ENCODE measurements at places on chromosomes 11 and 22. TPM values are rescaled to one million over a fixed set of nuclear protein-coding genes. Genes with fewer than 3 reads are reported as not detected.

FOLR1 gene
- 3.0 TPM for total RNA-seq

MUC5B gene
- total RNA-seq: 4.6 TPM

KRTAP5-7 gene
- total RNA-seq: not detected

GVQW3 gene
- total RNA-seq: 16.2 TPM

DNA sequence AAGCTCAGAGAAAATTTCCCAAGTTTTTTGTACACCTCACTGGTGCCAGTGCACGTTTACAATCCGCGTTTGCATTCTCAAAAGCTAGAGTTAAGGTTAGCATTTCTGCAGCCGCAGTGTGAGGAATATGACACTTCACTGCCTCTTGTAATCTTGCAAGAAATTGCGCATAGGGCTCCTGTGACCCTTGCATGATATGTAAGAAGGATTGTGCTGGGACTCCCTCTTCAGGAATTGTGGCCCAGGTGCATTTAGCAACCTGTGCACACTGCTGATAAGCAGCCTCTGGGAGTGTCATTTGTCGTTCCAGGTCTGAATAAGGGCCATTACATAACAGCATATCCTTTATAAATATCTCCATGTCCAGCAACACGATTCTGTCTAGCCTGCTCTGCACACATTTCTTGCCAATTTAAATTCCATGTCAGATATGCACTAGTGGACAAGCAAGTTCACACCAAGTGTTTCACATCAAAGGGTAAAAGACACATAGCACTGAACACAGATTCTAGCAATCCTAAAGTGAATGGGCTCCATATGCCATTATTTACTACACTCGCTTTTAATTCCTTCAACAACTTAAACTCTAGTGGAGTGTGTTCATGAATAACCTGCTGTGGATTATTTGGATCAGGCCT, 69.2 kb upstream of the INCENP start:
- no peaks in the 10 kb centered on the region for H3K36me3 ChIP-seq
- H3K4me3 ChIP-seq: no peak overlapping the region
- no peak overlapping the region for H3K27ac ChIP-seq
- no peaks in the 10 kb centered on the region for H3K27me3 ChIP-seq

DNA sequence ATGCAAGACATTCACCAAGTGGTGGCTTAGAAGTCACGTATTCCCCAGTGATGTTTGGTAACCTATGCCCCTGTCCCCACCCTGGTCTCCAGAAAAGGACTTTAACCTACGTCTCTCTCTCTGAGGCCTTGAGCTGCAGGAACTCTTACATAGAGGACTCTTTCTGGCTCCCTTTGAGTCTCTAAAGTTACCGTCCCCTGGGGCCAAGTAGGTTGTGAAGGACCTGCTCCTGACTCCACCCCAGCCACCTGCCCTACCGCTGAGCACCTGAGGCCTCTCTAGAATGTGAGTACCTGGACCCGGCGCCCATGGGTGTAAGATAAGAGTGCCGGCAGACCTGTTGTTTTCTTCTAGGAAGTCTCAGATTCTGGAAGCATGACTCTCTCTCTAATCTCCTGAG, 95.4 kb downstream of the TIMP3 start:
- no peaks in the 10 kb centered on the region for H3K36me3 ChIP-seq
- H3K27me3 ChIP-seq: no peaks in the 10 kb centered on the region
- H3K27ac ChIP-seq: no peak overlapping the region
- no peak overlapping the region for H3K4me3 ChIP-seq
- DNase-seq: no peak
- no peaks in the 10 kb centered on the region for H3K4me1 ChIP-seq

GRCh38 chr22:19661156-19661555, 53.1 kb upstream of the SEPTIN5 start:
- no peaks in the 10 kb centered on the region for H3K4me1 ChIP-seq
- H3K27ac ChIP-seq: no peak overlapping the region
- no peak overlapping the region for H3K4me3 ChIP-seq

- H3K27me3 ChIP-seq: no peaks in the 10 kb centered on the region
- H3K36me3 ChIP-seq: no peaks in the 10 kb centered on the region
- H3K4me3 ChIP-seq: no peak overlapping the region
Observed at GRCh38 chr11:119338318-119338890, 2.3 kb downstream of the C1QTNF5 start.

GRCh38 chr11:9787260-9787659, 123.4 kb downstream of the SWAP70 start:
- no peaks in the 10 kb centered on the region for H3K4me1 ChIP-seq
- no peak overlapping the region for H3K4me3 ChIP-seq
- H3K36me3 ChIP-seq: peaks cover 2% of the 10 kb centered on the region
- no peaks in the 10 kb centered on the region for H3K27me3 ChIP-seq

GRCh38 chr11:65560555-65561418, 2.6 kb upstream of the LTBP3 start:
- peak; percentile 47 for DNase-seq
- peak overlapping the region; percentile 1 for H3K27ac ChIP-seq
- peaks cover 42% of the 10 kb centered on the region for H3K4me1 ChIP-seq
- H3K36me3 ChIP-seq: no peaks in the 10 kb centered on the region

- DNase-seq: no peak
- H3K27me3 ChIP-seq: no peaks in the 10 kb centered on the region
- no peak overlapping the region for H3K4me3 ChIP-seq
- no peaks in the 10 kb centered on the region for H3K36me3 ChIP-seq
- no peaks in the 10 kb centered on the region for H3K4me1 ChIP-seq
- no peak overlapping the region for H3K27ac ChIP-seq
Observed at GRCh38 chr22:39408807-39409206, 9.2 kb downstream of the TAB1 start.

DNA sequence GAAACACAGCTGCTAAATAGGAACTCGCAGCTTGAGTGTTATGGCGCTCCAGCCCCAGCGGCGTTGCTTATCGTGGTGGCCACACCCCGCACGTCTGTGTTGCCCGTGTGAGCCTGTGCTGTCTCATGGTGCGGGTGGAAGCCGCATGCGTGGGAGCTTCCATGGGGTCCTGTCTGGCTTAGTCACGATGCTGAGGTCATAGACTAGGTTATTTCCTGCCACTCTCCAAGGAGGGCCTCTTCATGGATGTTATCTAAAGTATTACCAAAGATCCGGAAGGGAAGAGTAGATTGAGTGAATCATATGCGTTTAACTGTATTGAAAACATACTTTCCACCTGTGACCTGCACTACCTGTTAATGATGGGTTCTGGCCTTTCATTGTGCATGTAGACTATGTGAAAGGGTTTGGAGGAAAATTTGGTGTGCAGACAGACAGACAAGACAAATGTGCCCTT, 21.7 kb downstream of the CTTN start:
- no peak overlapping the region for H3K4me3 ChIP-seq
- H3K27me3 ChIP-seq: no peaks in the 10 kb centered on the region
- no peaks in the 10 kb centered on the region for H3K4me1 ChIP-seq
- no peak for DNase-seq
- no peak overlapping the region for H3K27ac ChIP-seq

DNA sequence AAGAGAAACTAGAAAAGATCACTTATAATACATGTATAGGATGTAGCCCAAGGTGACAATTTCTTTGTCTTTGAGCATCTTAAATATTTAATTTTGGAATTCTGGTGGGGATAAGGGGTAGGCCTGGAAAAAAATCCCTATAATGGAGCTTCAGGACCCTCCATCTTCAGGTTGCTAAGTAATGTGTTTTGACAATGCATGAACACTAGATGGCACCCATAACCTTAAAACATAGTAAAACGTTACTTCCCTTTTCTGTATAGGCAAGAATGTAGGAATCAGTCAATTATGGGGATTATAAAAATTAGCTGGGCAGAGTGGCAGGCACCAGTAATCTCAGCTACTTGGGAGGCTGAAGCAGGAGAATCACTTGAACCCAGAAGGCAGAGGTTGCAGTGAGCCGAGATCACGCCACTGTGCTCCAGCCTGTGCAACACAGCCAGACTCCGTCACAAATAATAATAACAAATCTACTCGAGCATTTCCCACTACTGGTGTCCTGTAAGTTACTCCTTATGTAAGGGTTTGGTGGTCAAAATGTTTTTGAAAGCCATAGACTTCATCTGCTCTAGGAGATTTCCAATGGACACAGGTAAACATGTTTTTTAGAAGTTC, 541.9 kb upstream of the CCDC90B start:
- DNase-seq: no peak
- no peaks in the 10 kb centered on the region for H3K27me3 ChIP-seq
- no peak overlapping the region for H3K27ac ChIP-seq
- H3K4me3 ChIP-seq: no peak overlapping the region

DNA sequence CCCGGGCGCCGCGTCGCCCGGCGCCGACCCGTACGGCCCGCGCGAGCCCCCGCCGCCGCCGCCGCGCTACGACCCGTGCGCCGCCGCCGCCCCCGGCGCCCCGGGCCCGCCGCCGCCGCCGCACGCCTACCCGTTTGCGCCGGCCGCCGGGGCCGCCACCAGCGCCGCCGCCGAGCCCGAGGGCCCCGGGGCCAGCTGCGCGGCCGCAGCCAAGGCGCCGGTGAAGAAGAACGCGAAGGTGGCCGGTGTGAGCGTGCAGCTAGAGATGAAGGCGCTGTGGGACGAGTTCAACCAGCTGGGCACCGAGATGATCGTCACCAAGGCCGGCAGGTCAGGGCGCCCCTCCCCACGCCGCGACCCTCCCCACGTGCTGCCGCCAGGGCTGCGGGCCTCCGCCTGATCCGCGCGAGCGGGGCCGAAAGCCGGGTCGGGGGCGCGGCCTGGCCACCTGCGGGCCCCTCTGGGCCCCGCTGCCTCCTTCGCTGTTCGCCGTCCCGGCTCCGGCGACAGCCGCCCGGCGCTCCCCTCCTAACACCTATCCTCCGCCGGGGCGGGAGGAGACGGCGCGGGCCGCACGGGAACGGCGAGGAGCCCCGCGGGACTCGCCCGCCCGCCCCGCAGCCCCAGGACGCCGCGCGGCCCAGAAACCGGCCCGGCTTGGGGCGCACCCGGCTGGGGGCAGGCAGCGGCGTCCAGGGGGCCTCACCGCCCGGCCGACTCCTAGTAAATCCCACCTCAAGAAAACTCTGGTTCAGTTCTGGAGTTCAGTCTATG, 560 bp downstream of the TBX1 start:
- H3K27ac ChIP-seq: no peak overlapping the region
- no peak for DNase-seq
- no peaks in the 10 kb centered on the region for H3K36me3 ChIP-seq
- no peak overlapping the region for H3K4me3 ChIP-seq
- peaks cover 30% of the 10 kb centered on the region for H3K27me3 ChIP-seq
- H3K4me1 ChIP-seq: peaks cover 24% of the 10 kb centered on the region

DNA sequence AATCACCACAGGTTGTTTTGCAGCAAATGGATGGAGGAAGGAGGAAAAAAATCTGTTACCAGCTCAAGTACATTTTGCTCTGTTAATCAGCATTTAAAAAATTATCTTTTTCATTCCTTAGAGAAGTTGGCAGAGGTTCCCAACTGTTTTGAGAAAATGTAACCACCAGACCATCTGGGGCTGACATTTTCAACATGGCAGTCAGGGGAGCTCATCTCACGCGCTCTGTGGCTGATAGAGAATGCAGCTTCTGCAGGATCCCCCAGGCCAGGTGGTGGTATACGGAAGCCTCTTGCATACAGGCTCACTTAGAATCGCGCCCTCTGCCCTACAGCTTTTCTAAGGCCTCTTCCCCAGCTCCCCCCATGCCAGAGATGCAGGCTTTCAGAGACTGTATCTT, 68.0 kb upstream of the OPCML start:
- no peaks in the 10 kb centered on the region for H3K4me1 ChIP-seq
- H3K4me3 ChIP-seq: no peak overlapping the region
- DNase-seq: no peak
- no peaks in the 10 kb centered on the region for H3K27me3 ChIP-seq

- H3K4me1 ChIP-seq: no peaks in the 10 kb centered on the region
- H3K27me3 ChIP-seq: no peaks in the 10 kb centered on the region
- DNase-seq: no peak
- no peak overlapping the region for H3K4me3 ChIP-seq
- no peaks in the 10 kb centered on the region for H3K36me3 ChIP-seq
Observed at GRCh38 chr11:37105427-37105826, 507.4 kb upstream of the RAG2 start.

DNA sequence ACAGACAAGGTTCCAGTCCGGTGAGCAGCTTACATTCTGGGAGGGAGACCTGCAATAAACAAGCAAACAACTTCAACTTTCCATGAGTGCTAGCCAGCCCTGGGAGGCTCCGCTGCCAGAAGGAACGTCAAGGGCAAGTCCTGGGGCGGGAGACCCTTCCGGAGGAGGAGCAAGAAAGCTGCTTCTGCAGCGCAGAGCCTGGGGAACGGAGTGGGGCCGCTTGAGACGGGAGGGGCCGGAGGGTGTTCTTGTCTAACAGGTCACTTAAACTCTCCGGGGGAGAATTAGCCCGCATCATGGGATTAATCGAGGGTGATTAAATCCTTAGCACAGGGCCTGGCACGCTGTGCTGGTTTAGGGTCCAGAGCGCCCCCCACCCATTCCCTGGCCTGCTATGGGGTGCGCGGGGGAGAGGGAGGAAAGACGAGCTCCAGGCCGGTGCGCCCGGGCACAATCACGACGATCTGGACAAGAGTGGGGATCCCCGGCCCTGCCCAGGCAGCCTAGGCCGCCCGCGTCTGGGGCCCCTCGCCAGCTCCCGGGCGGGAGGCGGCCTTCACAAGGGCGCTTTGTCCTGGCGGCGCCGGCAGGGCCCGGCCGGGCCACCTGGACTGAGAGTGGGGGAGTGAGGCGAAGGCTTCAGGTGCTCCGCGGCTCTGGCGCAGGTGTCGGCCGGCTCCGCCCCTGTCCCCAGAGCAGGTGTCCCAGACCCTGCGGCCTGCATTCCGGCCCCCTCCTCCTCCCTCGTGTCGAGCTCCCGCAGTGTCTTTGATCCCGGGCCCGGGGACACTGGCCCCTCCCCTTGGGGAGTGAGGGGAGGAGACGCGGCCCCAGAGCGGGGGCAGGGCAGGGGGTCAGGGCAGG, 663 bp upstream of the LARGE2 start:
- H3K36me3 ChIP-seq: no peaks in the 10 kb centered on the region
- peaks cover 49% of the 10 kb centered on the region for H3K4me1 ChIP-seq
- H3K27me3 ChIP-seq: no peaks in the 10 kb centered on the region
- H3K27ac ChIP-seq: peak overlapping the region; percentile 95
- peak overlapping the region; percentile 9 for H3K4me3 ChIP-seq

DNA sequence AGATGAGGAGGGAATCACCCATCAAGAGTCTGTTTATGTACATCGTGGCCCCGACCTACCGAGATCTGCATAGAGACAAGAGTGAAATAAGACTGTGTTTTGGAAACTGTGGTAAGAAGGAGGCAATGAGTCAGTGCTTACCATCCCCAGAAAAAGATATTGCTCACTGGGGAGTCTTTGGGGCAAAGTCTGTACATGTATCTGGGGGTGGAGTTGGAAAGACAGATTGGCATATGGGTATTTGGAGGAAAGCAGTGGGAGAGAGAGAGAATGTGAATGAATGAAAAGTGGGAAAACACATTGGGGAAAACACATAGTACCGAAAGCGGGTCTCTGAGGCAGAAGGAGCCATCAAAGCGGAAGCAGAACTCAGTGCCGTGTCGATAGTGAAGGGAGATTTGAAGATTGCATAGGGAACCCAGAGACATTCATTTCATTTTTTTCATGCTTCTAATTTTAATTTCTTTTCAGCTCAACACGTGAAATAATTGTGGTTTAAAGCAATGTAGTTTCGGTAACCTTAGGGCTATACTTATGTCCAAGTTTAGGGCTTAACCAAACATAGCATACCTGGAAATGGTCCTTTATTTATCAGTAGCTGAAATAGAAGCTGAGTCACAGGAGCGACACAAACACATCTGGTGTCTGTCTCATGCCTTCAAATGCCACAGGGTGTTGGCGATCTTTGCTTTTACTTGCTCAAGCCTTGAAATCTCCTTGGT, 98.6 kb upstream of the CD44 start:
- no peak overlapping the region for H3K4me3 ChIP-seq
- peak overlapping the region; percentile 46 for H3K27ac ChIP-seq
- H3K27me3 ChIP-seq: no peaks in the 10 kb centered on the region
- H3K36me3 ChIP-seq: no peaks in the 10 kb centered on the region
- peaks cover 15% of the 10 kb centered on the region for H3K4me1 ChIP-seq
- peak; percentile 66 for DNase-seq

- no peaks in the 10 kb centered on the region for H3K36me3 ChIP-seq
- H3K27me3 ChIP-seq: no peaks in the 10 kb centered on the region
- no peaks in the 10 kb centered on the region for H3K4me1 ChIP-seq
Observed at GRCh38 chr11:93653571-93653970, 7.9 kb upstream of the CEP295 start.

Data from body of pancreas (tissue), 4 donors.